Fibroblast of skin of back (primary cell): ENCODE measurements at places on chromosomes 7 and 10.

GRCh38 chr7:7099584-7100014 lies 82.7 kb upstream of the C1GALT1 start:
- peak; percentile 96 for DNase-seq

GRCh38 chr10:46288601-46289206 lies 1.9 kb downstream of the ANTXRL start:
- DNase-seq, result no peak

GRCh38 chr10:89792187-89792586 lies 90.8 kb downstream of the KIF20B start:
- no peak for DNase-seq

DNA sequence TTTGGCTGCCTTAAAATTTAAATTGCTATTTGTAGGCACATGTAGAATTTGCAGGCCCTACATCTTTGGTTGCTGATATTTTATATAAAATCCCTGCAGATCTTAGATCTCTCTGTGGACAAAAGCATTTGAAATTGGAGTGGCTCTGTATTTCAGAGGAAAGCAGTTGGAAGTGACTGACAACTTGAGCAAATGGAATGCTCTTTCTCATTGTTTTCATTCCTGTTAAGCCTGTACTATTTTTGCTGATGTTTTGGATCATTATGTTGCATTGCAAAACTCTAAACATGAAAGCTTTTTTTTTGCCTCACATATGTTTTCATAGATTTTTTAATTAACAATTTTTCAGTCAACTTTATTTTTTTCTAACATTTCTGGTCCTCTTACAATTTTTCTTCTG lies 251.2 kb upstream of the MDFIC start:
- DNase-seq, result no peak

DNA sequence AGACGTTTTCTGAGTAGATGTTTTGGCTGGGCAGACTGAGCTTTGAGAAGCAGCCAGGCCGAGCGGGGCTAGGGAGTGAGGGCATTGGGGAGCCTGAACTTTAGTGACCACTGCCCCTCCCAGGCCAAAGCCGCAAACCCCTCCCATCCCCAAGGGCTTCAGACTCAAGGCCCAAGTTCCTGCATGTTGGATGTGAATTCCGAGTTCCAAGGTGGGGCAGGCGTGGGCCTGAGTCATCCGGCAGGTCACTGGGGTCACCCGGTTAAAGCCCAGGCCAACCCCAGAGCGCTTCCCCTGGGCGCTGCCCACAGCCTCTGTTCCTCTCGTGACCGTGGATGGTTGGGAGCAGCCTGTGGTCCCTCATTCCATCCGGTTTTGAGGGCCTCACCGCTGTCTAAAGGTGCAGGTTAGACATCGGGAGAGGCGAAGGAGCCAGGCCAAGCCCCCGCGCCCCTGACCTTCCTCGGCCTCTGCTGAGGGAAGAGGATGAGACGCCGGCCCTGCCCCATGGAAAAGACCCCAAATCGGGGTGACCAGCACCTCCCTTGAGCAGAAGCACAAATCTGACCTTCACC lies 6.9 kb upstream of the PDGFA start:
- DNase-seq, result no peak

DNA sequence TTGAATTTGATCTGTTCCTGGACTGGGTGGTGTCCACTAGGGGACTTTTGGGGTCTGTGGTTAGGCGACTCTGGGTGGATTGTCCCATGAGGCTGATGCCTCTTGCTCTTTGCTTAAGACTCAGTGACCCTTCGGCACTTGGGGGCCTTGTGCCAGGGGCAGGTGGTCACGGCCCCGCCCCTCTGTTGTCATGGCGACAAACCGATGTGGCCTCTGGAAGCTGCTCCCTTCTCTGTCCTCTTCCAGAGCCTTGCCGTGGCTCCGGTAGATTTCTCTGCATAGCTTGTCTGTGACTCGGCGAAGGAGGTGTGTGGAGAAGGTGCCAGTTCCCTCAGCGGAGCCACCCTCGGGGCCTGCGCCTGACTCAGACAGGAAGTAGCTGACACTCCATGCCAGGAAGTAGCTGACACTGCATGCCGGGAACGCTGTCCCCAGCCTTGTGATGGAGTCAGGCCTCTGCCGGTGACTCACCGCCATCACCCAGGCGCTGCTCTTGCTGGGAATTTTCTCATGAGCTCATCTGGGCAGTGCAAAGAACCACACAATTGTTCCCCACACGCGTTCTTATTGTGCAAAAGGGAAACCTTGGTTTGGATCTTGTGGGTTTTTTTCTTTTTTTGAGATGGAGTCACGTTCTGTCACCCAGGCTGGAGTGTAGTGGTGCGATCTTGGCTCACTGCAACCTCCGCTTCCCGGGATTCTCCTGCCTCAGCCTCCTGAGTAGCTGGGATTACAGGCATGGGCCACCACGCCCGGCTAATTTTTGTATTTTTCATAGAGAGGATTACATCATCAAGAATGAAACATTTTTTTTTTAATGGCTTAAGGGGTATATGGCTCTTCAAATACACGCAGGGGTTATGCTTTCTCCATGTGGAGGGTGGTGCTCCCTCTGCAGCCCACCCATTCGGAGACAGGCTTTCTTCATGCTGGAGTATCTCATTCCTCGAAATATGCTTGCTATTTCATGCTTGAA lies 72.6 kb downstream of the PFKFB3 start:
- DNase-seq, result peak; percentile 99

- DNase-seq, result peak; percentile 53
These were observed 112.4 kb upstream of the YAE1 start for GRCh38 chr7:39453743-39454355.

DNA sequence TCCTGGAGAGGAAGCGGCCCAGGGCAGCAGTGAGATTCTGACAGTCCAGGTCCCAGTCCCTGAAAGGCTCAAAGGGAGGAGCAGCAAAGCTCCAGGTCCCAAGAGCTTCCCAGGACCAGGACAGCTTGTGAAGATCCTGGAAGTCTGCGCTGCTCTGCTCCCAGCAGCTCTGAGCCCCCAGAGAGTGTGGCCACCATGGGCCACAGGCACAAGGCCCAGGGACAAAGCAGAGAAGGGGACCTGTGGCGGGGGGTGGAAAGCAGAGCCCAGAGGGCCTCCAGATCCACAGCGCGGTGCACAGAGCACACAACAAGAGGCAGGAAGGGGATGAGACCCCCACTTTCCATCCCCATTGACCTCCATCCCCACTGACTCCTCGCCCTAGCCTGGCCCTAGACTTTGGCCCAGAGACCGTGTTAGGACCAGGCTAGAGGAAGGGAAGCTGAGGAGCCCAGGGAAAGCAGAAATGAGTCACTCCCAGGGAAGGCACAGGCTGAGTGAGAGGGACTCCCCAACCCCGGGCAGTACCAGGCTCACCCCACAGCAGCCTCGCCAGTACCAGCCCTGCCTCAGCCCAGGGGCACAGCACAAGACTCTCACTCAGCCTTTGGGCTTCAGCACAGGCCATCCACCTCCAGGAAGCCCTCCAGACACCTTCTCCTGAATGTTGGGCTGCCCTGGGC lies 75.5 kb downstream of the GRID1 start:
- DNase-seq, result no peak

DNA sequence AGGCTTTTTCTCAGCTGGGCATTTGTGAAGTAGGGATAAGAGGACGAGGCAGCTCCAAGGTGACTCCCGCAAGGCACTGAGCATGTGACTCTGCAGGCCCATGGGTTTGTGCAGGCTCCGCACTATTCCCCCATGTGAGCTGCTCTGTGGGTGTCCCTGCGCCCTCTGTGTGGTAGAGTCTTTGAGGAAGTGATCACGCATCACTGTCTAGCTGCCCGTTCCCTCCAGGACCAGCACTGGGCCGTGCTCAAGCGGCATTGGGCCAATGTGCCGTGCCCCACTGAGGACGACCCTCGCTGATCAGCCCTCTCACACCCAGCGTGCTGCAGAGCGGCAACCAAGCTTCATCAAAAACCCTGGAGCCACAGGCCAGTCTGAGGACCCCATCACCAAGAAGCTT lies 7.5 kb downstream of the PRKAG2 start:
- no peak for DNase-seq

- DNase-seq, result no peak
These were observed 78.9 kb downstream of the CUX1 start for GRCh38 chr7:101896316-101896715.

DNA sequence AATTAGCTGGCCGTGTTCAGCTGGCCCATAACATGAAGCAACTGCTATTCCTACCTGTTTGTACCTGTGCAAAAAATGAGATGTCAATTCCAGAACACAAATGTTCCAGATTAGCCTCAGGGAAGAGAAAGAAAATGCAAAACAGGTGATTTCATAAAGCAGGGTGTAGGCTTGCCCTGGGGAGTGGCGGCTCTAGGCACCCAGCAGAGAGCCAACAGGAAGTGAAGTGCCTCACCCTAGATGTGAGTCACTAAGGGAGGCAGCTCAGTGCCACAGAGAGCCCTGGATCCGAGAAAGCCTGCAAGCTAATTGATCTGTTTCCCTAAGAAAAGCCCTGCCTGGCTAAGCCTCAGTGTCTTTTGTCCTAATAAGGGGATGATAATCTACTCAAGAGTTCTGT lies 240.0 kb downstream of the ARHGAP21 start:
- peak; percentile 88 for DNase-seq

DNA sequence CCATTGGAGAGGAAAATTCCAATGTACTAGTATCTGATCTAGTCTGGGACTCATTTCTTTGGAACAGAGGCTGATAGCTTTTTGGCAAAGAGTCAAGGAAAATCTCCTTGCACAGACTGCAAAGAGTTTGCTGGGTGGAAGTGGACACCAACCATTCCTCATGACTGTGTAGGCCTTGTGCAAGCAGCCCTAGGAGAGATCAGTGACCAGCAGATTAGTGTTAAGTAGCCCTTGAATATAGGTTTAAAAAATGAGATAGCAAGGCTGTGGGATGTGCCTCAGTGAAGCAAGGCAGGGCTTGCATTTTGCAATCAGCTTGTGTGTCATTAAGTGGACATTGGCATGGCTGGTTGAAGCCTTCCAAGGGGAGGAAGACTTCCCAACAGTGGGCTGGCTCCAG lies 341.6 kb downstream of the PLXNA4 start:
- DNase-seq, result no peak

DNA sequence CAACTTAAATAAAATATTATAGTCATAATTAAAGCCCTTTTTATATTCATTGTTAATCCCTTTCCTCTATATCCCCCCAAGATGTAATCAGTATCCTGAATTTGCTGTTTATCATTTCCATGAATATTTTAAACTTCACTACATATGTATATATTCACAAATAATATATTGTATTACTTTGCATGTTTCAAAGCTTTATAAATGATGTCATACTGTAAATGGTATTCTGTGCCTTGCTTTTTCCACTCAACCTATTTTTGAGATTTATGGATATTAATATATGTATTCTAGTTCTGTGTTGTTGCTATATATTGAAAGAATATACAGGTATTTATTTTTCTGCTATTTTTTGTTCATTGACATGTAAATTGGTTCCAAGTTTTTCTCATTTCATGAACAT lies 173.1 kb downstream of the CCDC71L start:
- DNase-seq, result no peak

GRCh38 chr10:97320480-97321031 lies 1.5 kb downstream of the FRAT1 start:
- DNase-seq, result no peak

DNA sequence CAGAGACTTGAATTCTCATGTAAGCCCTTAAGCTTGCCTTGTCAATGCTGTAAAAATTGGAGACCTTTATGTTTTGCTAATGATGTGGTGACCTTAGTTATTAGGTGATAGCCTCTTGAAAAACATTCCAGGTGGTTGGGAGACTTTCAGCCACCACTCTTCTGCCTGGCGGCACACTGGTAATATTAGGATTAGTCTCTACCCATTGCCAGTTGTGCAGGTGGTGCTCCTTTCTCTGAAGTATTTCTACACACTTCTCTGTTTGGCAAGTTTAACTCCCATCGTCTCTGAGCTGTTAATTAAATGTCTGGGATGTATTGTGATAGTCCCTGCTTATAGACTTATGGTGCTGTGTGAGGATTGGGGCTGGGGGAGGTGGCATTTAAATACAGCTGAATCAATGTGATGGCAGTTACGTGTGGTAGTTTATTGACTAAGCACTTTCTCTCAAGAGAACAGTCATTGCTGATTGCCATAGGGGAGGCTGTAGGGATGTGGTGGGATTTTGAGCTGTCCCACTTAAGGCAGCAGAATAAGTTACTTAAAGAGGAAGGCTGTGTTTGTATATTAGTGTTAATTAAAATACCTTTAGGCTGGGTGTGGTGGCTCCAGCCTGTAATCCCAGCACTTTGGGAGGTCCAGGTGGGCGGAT lies 61.7 kb downstream of the DAGLB start:
- no peak for DNase-seq

- no peak for DNase-seq
These were observed 92.4 kb upstream of the PRKG1 start for GRCh38 chr10:50981904-50982303.

- DNase-seq, result peak; percentile 5
These were observed 48.4 kb downstream of the FRMD4A start for GRCh38 chr10:14282276-14282675.

GRCh38 chr7:12801107-12801506 lies 113.7 kb downstream of the ARL4A start:
- no peak for DNase-seq

- no peak for DNase-seq
These were observed 121.7 kb upstream of the SVIL start for GRCh38 chr10:29756451-29756850.

- DNase-seq, result no peak
These were observed 110.7 kb downstream of the ANKRD30A start for GRCh38 chr10:37236093-37236492.

DNA sequence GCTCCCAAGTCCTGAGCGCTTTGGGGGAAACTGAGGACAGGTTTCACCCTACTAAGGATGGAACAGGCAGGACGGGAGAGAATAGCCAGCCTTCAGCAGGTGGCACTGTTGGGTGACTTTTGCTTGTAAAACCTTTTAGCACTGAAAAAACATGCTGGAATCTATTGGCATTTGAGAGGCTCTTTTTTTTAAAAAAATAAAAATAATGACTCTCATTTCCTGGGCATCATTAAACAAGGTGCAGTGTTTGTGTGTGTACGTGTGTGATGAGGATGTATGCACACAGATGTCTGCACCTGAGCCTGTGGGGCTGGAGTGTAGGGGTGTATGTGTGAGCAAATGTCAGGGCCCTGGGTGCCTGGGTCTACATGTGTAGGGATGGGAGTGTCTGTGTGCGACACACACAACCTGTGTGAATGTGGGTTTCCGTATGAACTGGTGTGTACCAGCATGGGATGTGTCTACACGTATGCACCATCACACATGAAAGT lies 177.9 kb downstream of the RPS24 start:
- peak; percentile 60 for DNase-seq

GRCh38 chr10:101292194-101293006 lies 61.6 kb upstream of the BTRC start:
- DNase-seq, result peak; percentile 9

DNA sequence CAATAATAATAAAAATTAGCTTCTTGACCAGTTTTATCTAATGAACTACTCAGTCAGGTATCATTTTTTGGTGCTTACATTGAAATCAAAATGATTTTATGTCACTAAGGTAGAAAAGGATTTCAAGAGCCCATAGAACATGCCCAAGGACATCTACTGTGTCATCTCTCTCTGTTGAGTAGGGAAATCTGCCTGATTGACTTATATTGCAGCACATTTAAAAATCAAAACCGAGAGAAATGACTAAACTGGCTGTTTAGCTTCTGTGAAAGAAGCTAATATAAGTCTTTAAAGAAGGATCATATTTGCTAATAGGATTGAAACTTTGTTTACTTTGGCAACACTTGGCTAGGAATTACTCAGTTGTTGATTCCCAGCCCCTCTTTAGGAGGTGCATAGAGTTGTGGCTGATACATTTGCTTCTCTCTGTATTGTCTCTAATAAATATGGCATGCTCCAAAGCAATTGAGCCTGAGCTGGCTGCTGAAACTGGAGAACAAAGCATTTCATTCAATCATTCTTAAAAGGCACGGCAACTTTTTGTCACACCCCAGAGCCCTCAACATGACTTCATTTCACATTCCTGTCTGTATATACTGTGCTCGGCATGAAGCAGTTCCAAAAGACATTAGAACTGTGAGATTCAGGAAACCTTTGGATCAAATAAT lies 1096.9 kb upstream of the POT1 start:
- peak; percentile 9 for DNase-seq
